NCI-H774 (cell line): ENCODE measurements at places on chromosomes 1 and 21.
A peak's percentile ranks its signal among the peaks of the same experiment; 100 is the strongest.

- peak; percentile 56 for DNase-seq
These were observed 694 bp downstream of the MEAF6 start for GRCh38 chr1:37513795-37514349.

- DNase-seq, result no peak
These were observed 13.4 kb downstream of the ITSN1 start for GRCh38 chr21:33655588-33656221.

DNA sequence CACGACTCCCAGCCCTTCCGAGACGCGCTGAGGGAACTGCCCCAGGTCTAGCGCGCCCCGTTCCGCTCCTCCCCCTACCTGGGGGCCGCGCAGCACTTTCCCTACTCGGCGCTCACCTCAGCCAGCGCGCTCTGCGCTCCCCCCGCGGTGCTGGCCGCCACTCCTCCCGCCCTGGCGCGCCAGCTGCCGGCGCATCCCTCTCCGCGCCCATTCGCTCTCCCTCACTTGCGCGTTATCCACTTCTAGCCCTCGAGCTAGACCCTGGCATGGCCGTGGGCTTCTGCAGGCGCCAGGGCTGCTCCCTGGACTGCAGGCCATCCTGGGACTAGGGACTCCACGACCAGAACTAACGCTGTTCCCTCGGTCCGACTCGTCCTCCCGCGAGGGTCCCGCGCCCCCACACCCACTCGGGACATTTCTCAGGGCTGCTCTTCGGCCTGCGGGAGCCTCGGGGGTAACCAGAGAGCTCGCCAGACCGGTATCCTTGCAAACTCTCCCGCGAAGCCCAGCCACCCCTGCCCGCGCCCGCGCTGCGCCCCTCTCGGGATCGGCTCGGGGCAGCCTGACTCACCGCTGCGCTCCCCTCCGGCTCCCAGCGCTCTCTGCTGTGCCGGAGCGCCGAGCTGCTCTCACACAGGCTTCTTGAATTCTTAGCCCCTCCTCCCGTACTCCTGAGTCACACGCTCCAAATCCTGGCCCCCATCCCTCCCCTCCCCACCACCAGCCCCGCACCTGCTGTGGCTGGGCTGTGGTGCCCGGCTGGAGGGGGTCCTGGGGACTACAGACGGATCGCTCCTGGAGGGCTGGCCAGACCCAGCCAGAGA, at the start of gene NGF:
TSS of gene NGF (minus strand) at position 617 of the 824 bp plus-strand sequence. CDS start 51,454 bp downstream, outside the sequence.
- peak; percentile 53 for DNase-seq

GRCh38 chr1:245546875-245547274, 392.1 kb downstream of the KIF26B start:
- DNase-seq, result no peak

GRCh38 chr1:175870217-175870616, 126.8 kb upstream of the TNR start:
- DNase-seq, result no peak

DNA sequence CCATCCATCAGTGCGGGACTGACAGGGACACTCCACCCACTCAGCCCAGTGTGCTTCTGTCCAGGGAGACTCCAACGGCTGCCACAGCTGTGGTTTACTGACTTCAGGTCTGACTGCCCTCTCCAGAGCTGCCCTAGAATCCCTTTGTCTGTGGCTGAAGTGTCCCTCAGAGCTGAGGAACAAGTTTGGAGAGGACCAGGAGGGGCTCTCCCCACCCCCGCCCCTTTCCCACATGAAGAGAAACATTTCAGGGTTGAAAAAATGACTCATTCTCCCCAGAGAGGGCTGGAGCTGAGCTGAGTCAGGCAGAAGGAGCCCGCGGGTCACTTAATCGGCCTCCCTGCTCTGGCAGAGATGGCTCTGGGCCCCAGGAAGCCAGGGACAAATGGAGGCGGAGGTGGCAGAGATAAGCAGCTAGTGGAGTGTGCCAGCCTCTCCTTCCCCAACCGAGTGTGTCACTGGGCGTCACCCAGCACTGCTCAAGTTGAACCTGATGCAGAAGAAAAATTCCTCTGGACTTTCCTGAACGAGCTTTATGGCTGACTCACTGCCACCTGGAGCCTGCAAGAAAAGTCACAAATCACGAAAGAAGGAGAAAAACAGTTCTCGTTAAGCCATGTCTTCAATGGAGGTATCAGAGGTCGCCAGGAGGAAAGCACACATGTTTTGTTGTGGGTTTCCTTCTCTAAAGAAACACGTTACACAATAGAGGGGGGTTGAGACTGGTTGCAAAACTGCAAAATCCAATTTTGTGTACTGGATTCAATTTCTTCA, 34.3 kb upstream of the ECE1 start:
- no peak for DNase-seq

DNA sequence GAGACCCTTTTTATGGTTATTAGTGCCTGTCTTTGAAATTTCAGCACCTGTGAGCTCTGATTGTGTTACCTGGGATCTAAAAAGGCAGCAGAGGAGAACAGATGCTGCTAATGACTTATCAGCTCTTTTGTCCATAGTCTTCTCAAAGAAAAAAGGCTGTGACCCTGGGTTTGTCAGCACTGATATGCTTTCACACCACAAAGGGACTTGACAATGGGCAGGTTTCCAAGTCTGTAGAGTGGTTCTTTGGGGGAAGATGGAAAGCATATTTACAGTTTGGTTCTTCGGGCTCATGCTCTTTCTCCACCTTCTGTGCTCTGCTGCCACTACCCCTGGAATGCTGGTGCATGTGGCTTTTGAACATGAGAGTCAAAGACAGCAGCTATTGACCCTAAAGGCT, 32.0 kb downstream of the DNAJC6 start:
- no peak for DNase-seq

DNA sequence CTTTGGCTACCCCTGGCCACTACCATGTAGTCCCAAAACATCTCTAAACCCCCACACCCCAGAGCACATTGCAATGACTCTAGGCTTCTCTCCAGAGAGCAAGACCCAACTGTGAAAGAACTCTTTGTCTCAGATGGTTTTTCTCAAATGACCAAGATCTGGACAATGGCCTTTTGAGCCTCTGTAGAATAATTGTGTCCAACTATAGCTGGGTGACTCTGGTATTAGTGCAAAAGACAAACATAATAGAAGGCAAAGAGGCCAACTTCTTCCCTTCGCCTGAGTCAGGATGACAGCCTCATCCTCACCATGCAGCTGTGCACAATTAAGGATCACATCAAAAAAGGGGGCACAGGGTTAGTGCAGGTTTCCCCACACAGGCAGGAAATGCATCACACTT, 139.6 kb downstream of the BRINP2 start:
- DNase-seq, result no peak

GRCh38 chr1:45490121-45490625, 790 bp downstream of the TESK2 start:
- DNase-seq, result peak; percentile 52

- no peak for DNase-seq
These were observed 4.0 kb upstream of the LAPTM5 start for GRCh38 chr1:30761381-30762151.

GRCh38 chr1:34520111-34520510, 234.7 kb upstream of the GJB5 start:
- DNase-seq, result no peak

DNA sequence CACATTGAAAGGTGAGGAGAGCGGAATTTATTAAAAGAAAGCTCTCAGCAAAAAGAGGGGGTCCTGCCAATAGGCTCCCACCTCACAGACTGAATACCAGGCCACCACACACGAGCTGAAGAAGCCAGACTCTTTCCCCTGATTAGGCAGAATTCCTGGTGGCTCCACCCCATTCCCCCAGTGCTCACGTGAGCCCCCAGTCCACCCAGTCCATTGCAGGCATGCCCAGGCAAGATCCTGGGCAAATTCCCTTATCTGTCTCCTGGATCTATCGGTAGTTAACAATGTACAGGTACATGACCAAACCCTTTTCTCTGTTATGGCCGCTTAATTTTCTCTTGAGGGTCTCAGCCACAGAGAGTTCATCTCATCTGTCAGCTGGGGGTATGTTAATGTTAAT, 54.6 kb upstream of the BTG3 start:
- DNase-seq, result no peak

GRCh38 chr1:237701534-237701933, 189.2 kb downstream of the ZP4 start:
- peak; percentile 49 for DNase-seq

- no peak for DNase-seq
These were observed 103.0 kb downstream of the NOS1AP start for GRCh38 chr1:162172311-162173102.

DNA sequence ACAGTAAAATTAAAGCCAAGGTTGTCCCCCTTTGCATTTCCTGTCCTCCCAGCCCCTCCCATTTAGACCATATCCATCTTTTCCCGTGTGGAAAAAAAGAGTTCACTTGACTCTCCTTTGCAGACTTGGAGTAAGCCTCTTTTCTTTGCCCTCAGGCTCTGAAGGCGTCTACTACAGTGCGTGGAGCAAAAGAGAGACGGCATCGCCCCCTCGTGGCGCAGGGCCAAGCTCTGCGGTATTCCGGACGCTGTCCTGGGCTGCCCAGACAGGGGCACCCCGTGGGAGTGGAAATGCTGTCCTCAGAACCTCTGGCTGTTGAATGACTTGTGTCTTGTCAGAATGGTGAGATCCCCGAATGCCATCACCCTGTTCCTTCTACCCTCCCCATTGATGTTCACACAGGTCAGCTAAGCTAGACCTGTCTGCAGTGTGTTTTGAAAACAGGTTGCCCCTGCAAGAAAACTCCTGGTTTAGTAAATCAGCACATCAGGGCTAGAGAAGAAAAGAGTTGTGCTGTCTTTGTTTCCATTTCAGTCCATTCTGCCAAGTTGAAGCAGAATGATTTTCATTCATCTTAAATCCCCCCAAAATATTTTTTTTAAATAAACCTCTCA, 12.3 kb upstream of the GJA8 start:
- DNase-seq, result peak; percentile 45

- no peak for DNase-seq
These were observed 107.3 kb upstream of the HNRNPU start for GRCh38 chr1:244971552-244972216.

GRCh38 chr21:21345296-21345695, 347.1 kb downstream of the NCAM2 start:
- DNase-seq, result no peak

- no peak for DNase-seq
These were observed 28.7 kb downstream of the KCNA3 start for GRCh38 chr1:110645821-110646735.

- DNase-seq, result no peak
These were observed at the start of gene HUNK for GRCh38 chr21:31872452-31873274. Gene HUNK (plus strand): TSS chr21:31873020. CDS start chr21:31873675, 655 bp downstream.

DNA sequence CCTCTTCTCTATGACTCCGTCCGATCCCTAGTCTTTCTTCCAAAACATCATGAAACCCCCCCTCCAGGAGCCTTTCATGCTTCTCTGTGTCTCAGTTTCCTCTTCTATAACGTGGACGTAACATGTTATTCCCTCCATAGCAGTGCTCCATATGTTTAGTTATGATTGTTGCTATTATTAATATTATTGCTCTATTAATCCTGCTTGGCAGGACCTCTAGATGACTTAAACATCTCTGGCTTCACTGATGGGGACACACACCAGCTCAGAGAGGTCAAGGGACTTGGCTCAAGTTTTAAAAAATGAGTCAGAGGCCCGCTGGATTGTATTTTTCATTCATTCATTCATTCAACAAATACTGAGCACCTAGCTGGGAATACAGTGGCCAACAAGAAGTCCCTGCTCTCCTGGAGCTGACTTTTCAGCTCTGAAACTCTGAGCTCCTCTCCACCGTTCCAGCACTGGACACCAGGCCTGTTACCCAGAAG, 404 bp upstream of the CPLANE2 start:
- no peak for DNase-seq

DNA sequence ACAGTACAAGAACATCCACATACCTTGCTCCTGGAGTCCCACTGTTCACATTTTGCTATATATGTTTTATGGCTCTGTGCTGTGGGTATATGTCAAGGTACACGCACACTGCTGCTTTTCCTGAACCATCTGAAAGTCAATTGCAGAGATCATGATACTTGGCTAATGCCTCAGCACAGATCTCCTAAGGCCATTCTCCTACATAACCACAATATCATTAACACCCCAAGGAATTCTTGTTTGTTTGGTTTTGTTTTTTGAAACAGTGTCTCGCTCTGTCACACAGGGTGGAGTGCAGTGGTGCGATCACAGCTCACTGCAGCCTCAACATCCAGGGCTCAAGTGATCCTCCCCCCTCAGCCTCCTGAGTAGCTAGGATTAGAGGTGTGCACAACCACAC, 16.0 kb downstream of the CTNNBIP1 start:
- no peak for DNase-seq

DNA sequence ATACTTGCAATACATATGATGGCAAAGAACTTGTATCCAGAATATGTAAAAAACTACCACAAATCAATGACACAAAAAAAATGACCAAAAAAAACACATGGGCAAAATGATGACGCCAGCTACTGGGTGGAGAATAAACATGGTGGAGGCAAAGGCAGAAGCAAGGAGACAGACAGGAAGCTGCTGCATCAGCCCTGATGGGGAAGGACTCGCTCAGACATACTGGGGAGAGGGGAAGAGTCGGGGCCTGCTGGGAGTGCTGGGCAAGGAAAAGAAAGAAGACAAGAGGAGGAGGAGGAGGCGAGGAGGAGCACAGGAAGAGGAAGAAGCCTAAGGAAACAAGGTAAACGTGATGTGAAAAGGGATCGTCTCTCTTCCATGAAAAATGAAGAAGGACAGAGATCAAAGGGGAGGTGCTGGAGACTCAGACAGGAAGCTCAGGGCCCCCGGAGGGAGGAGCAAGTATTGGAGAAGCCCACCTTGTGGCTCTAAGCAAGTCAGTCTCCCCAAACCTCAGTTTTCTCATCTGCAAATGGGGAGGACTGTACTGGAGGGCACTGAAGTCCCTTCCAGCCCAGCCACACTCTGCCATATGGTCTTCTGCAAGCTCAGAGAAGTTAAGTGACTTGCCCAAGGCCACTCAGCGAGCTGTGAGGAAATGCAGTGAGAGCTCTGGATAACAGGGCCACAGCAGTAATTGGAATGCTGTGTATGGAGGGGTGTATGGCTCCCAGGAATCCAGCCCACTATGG, 24.2 kb downstream of the OLFML2B start:
- DNase-seq, result no peak

DNA sequence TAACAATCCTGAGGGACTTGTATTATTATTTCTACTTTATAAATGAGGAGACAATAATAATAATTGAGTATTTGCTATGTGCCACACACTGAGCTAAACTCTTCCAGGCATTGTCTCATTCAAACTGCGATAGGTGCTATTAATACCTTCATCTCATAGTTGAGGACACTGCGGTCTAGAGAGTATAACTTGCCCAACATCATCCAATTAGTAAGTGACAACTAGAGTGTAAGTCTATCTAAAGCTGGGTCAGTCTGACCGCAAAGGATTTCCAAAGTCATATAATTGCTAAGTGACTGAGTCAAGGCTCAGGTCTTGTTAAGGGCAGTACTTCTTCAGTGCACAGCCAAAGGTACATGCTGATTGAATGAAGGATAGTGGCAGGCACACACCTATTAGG, 9.7 kb downstream of the BCL9 start:
- no peak for DNase-seq

DNA sequence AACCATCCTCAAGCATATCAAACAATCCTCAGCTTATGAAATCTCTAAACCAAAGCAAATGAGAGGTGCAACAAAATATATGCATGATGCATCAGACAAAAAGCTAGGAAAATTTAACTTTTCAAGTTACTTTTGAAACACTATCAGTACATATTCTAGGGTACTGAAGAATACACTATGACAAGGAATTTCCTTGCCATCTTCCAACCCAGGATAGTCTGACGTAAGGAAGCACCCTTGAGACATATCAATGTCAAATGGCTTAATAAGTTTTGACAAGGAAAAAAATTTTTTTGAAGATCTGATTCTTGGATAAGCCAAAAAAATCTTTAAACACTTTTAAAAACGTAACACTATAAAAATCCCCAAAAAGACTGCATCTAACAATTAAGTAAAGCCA, 64.9 kb downstream of the KIFAP3 start:
- no peak for DNase-seq
